ENCODE measurements at places on chromosomes 6 and 20.

DNA sequence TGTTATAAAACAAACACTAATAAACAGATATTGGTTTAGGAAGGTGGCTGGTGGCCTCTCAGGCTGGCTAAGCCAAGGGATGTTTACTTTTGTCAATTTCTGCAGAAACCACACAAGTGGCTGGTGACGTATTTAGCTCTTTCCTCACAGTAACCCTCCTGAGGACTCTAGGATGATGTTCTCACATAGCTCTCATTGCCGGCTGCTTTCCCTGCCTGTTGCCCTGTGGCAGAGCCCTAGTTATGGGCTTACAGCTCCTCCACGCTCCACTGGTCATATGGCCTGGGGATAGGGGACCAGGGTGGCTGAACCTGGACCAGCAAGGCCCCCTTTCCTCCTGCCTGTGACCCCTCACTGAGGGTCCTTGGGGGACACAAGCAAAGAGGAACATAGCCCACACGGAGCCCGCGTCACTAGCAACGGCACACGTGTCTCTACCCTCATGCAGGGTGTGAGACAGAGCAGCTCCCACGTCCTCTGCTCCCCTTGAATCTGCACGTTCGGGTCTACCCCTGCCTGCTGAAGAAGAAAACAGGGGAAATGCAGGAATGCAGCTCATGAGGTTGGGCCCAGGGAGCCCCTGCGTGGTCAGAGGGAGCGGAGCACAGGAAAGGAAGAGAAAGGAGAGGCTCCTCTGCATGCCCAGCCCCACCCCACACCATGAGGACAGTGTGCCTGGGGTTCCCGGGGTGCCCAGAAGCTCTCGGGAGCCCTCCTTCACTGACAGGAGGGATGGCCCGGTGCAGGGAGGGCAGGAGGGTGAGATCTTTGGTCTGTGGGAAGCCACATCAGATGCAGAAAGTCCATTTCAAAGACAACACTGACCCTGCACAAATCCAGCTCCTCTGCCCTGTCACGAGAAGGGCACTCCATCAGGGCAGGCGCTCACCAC, 13.9 kb downstream of the RAMACL start:
- DNase-seq = no peak

DNA sequence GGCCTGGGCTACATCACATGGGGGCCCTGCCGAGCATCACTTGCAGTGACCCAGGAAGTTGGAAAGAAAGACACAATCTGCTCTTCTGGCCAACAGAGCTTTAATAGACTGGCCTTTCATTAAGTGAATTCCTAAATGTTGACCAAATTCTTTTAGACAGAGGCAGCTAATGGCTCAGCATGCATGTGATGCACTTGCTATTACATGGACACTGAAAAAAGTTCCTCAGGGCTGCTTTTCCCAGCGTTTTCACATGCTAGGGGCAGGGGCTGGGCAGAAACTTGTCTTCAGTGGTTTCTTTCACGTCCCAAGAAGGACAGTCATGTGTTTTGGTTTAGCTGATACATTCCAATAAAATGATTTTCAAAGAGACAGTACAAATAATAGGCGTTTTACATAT, 651.0 kb upstream of the SLC35B3 start:
- DNase-seq = no peak

DNA sequence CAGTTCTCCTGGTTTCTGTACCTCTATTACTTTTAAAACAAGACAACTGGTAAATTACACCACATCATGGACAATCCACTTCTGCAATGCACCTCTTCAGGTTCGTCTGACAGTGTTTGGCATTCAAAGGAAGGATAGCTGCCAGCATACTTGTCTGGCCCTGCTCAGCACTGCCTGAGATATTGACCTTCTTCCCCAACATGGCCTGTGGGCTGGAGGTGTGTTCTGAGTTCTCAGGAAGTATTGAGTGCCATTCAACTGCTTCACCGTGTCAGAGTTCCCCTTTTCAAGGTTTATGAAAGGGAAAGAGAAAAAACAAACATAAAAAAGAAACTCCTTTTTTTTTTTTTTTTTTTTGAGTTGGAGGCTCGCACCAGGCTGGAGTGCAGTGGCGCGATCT, 267.9 kb upstream of the SASH1 start:
- no peak for DNase-seq

DNA sequence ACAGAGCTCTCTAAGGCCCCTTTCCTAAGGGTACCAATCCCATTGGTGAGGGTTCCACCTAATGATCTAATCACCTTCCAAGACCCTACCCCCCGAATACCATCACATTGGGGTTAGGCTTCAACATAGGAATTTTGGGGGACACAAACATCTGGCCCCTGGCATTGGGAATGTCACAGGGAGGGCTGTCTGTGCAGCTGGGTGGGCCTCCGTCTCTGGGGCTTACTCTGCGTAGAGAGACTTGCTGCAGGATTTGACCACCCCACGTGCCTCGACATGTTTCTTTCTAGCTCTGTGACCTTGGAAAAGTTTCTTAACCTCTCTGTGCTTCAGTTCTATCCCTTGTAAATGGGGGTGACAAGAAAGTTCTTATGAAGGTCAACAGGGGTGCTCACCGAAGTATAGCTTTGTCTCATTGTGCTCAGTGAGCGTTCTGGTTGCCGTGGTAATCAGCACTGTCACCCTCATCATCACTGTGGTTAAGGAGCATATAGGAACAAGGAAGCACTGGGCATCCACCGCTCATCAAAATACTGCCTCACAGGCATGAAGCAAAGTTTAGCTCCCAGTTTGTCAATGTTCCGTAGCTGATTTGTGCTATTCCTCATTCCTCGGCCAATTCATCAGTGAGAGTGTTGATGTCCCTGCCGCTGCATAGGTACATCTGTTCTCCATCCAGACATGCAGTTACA, 152.8 kb downstream of the SYCP2 start:
- no peak for DNase-seq

GRCh38 chr6:68134796-68135195, 500.3 kb upstream of the ADGRB3 start:
- no peak for DNase-seq

- DNase-seq = no peak
Measured at GRCh38 chr20:62411479-62412193, 4.6 kb upstream of the CABLES2 start.

GRCh38 chr6:36373368-36374019, 14.0 kb downstream of the ETV7 start:
- peak; percentile 69 for DNase-seq

DNA sequence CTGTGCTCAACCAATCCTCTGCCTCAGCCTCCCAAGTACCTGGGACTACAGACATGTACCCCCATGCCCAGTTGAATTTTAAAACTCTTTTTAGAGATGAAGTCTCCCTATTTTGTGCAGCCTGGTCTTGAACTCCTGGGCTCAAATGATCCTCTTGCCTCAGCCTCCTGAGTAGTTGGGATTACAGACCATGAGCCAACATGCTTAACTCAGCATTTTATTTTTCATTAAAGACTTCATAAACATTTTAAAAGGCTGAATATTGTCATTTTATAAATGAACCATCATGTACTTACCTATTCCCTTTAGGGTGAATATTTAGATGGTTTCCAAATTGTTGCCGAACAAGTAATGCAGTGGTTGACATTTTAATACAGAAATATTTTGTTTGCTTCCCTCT, 16.5 kb upstream of the IFNGR1 start:
- DNase-seq = no peak

GRCh38 chr6:55276745-55277530, 50.3 kb upstream of the GFRAL start:
- peak; percentile 36 for DNase-seq

- DNase-seq = no peak
Measured at GRCh38 chr20:50477239-50477872, 32.8 kb upstream of the PTPN1 start.

DNA sequence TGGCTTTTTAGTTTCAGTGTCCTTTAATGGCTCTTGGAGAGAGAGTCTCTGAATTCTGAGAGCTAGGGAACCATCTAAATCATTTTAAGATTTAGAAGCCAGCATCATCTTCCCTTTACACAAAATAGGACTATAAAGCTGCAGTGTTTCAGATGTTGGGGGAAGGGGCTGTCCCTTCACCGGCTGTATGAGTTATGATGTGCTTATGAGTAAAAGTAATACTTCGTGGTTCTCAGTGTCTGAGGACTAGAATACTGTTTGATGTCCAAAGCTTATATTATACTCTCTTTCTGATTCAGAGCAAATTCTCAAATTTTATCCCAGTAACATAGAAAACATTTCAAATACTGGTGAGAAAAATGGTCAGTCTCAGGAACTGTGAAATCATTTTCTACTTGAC, 63.5 kb upstream of the FAM8A1 start:
- no peak for DNase-seq

GRCh38 chr6:53290537-53291510, 57.9 kb downstream of the ELOVL5 start:
- DNase-seq = no peak

- no peak for DNase-seq
Measured at GRCh38 chr6:32271429-32271828, 47.6 kb upstream of the NOTCH4 start.

Measured in AML-193 (cell line).